ENCODE measurements at places on chromosomes 7 and 10.

- DNase-seq: no peak
Observed at GRCh38 chr7:43929529-43930457, 3.6 kb downstream of the UBE2D4 start.

DNA sequence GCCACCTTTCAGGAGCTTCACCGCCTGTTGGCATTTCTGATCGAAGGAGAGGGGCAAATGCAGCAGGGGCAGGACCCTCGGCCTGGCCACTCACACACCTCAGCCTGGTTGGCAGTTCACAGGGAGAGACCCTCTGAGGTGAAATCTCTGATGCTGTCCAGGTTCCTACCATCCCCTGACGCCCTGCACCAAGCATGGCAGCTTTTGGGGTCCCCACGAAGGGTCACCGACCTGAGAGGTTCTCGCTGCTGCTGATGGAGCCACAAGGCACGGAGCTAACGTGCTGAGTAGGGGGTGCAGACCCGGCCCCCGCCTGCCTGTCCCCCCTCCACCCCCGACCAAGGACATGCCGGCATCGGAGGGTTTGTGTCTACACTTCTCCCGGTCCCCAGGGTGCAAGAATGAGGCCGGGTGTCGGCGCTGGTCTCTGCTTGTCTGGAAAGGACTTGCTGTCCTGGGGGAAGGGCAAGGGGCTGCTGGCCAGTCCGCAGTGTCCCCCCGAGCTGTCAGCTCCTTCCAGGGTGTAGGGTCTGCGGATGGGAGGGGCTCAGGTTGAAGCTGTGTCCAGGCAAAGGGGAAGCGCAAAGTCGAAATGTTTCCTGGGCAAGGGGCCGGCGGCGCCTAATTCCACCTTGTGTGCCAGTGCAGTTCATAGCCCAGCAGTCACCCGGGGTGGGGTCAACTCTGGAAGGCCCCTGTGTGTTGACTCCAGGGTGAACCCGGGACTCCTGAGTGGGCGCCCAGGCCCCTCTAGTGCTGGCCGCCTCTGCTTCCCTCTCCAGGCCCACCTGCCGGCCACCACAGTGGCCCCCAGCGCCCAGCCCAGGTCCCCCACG, 132.6 kb downstream of the DNAJB6 start:
- no peak for DNase-seq

- no peak for DNase-seq
Observed at GRCh38 chr10:50648935-50649227, 25.1 kb upstream of the SGMS1 start.

- DNase-seq: no peak
Observed at GRCh38 chr7:26495569-26495968, 203.9 kb downstream of the SNX10 start.

DNA sequence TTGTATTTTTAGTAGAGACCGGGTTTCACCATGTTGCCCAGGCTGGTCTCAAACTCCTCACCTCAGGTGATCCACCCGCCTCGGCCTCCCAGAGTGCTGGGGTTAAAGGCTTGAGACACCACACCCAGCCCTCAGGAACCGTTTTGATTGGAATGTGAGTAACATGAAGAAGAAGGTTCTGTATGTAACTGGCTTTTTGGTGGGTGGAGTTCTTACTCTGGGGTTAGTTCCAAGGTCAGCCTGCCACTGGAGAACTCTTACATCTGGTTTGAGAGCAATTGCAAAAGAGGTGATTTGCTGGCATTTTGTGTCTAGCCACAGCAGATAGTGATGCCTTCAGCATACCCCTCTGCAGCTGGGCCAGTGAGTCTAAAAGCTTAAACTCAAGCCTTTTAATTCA, 457.8 kb upstream of the VSTM2A start:
- no peak for DNase-seq

DNA sequence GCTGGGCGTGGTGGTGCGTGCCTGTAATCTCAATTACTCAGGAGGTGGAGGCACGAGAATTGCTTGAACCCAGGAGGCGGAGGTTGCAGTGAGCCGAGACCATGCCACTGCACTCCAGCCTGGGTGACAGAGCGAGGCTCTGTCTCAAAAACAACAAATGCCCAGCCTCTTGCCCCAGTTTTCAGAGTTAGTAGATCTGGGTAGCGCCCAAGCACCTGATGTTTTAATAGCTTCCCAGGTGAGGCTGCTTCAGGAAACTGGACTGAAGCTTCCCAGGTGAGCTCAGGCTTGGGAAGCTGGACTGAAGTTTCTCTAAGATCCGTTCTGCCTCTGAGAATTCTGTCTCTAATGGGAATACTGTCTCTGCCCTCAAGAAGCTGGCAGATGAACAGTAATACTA, 12.2 kb downstream of the RPS24 start:
- DNase-seq: no peak

DNA sequence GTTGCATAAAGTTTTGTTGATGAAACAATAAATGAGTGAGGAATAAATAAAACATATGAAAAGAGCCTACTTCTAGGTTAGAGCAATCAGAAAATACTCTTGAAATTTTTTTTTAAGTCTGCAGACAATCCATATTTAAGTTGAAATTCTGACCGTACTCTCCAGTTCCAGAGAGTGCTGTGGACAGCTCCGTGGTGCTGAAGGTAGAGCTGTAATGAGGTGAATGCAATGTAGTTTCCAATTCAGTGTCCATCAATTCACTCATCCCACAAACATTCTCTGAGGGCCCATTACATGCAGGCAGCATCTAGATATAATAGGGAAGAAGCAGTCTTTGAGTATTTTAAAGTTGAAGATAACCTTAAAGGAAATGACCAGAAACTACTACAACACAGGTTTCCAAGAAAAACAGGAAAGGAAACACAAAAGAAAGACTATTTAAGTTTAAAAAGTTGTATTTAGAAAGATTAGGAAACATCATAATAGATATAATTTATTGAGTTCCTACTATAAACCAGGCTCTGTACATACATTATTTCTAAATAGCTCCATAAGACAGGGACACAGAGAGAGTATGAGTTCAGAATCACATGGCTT, 44.0 kb upstream of the CRTAC1 start:
- no peak for DNase-seq

GRCh38 chr10:64444163-64444562, 923.0 kb downstream of the REEP3 start:
- no peak for DNase-seq

GRCh38 chr7:7505915-7506314, 29.8 kb downstream of the COL28A1 start:
- DNase-seq: no peak

- DNase-seq: no peak
Observed at GRCh38 chr7:131424219-131424822, 96.6 kb downstream of the MKLN1 start.

- DNase-seq: no peak
Observed at GRCh38 chr7:84248843-84249242, 54.3 kb upstream of the SEMA3A start.

GRCh38 chr7:54906963-54907362, 111.9 kb upstream of the EGFR start:
- no peak for DNase-seq

DNA sequence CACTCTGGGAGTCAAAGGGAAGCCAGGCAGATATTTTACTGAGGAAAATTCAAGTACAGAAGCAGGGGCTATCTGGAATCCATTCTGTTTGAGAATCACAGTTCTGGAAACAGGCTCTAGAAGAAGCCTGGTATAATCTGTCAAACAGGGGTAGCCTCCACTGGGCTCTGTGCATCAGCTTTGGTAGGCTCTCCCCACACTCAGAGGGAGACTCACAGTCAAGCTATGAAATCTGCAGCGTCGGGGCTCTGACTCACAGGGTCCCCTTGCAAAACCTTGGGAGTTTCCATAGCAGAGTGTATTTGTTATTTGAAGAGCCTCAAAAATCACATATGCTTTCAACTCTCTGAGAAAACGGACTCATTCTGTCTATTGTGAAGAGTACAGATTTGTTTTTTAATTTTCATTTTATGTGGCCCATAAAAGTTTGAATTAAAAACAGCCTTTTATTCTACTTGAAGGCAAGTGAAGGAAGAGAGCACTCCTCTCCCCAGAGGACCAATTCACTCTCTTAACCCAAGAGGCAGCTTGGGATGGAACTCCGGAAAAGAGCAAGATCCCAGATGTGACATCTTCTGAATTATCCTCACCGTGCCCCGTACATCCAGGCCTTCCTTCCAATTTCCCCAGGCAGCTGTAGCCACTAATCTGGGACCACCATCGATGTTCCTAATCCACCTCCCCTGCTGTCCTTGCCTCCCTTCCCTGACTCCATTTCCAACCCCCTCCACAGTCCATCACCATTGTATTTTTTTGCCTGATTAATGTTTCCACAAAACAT, 590.9 kb upstream of the MGMT start:
- no peak for DNase-seq

DNA sequence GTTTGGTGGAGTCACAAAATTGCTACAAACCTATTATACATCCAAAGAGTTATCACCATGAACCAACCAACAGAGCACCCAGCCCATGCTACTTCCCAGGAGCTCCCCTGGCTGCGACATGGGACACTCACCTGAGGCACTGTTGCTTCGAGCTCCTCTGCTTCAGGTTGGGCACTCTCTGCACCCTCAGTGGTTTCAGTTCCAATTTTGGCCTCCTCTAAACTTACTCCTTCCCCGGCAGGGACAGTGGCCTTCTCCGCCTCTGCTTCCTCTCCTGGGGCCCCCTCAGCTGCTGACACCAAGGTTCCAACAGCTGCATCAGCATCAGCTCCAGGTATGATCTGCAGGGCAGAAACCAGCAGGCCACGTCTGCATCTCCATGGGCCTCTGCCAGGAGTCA, 120.4 kb upstream of the TARP start:
- no peak for DNase-seq

DNA sequence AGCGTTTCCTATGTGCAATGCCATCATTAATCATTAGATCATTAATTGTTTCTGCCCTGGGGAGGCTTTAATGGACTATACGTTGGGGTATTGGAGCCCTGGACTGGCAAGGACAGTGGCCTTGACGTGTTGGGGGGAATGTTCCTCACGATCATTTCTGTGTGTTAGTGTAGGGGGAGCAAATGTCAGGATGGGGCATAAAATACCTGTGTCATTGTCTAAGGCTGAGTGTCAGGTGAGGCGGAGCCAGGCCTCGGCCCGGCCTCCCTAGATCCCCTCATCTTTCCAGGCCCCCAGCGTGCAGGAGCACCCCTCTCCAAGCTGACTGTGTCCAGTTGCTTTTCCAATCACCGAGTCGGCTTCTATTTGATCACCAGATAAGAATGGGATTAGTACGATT, 346.4 kb upstream of the SHH start:
- no peak for DNase-seq

DNA sequence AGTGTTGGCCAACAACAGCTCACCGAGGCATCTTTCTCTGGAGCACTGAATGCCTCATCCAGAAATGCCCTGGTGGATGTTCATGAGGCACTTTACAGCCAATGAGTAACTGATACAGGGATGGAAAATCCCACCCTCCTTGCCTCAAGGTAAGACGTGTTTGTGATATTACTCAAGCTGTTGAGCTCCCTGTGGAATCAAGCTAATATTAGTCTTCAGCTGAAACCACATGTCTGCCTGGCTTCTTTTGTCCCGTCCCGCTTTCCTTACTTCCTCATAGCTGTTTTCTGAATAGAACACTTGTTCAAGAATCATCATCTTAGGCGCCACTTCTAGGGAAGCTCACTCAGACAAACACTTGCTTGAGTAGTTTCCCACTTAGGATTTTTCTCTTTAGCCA, 422.4 kb downstream of the INHBA start:
- DNase-seq: no peak

GRCh38 chr7:157890921-157891401, 554.2 kb downstream of the DNAJB6 start:
- no peak for DNase-seq

DNA sequence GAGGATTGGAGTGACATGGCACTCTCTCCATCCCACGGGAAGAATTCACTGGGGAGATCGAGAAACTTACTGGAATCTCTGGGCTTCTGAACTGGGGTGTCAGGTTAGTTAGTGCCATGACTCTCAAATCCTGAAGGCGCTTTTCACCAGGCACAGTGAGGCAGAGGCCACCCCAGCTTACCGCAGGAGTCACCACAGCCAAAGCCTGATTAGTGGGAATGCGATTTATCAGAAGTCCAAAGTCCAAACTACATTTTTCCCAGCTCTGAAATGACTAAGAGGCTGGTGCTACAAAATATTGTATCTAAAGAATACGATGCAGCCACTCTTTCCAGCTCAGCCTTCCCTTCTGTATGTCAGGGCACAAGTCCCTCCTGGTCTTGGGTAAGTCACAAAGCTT, 334.8 kb upstream of the SHH start:
- no peak for DNase-seq

- no peak for DNase-seq
Observed at GRCh38 chr7:138890499-138891445, 90.4 kb downstream of the KIAA1549 start.

DNA sequence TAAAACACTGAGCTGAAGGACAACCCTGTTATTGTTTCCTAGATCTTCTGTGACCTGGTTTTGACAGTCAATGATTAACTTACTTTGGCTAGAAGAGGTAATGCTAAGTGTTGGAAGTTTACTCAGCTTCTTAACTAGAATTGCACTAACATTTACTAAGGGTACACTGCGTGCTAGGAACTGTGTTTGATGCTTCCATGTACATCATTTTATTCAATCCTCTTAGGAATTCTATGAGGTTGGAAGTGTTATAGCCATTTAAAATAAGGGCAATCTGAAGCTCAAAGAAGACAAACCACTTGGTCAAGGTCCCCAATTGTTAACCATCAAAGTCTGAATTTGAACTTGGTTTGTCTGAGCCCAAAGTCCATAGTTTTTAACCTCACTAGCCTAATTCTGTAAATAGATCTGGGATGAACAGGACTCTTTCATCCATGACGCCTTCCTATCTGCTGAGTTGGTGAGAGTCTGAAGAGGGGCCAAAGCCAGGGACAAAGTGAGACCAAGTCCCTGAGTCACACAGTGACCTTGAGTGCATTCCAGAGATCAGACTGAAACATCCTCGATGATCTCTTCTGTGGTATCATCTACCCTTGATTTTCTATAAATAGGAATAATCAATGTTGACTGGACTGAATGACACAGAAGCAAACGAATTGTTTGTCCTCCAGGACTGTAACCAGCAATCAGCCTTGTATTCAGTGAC, 29.2 kb upstream of the ZNRF2 start:
- no peak for DNase-seq

- DNase-seq: no peak
Observed at GRCh38 chr10:31702005-31702404, 226.6 kb downstream of the ARHGAP12 start.

GRCh38 chr7:5332579-5332978, 49.8 kb downstream of the SLC29A4 start:
- no peak for DNase-seq

GRCh38 chr10:120355425-120355824, 101.6 kb upstream of the PLPP4 start:
- no peak for DNase-seq
